ENCODE measurements at places on chromosomes 4 and X.

- DNase-seq: no peak
Observed at GRCh38 chrX:133881007-133881406, 104.4 kb downstream of the GPC3 start.

DNA sequence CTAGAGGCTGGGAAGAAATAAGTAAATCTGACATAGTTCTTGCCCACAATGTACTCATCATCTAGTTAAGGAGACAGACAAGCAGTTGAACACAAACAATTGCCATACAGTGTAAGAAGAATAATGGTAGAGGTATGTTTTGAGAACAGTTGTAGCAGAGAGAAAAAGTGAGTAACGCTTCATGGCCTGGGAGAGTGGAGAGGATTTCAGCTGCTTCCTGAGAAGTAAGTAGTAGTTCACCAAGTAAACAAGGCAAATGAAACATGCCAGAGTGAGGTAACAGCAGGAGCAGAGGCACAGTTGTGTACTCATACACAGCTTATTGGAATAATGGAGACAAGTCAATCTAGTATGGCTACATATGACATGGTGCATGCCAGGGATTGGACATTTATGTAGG lies 53.6 kb upstream of the RAP2C start:
- DNase-seq: no peak

DNA sequence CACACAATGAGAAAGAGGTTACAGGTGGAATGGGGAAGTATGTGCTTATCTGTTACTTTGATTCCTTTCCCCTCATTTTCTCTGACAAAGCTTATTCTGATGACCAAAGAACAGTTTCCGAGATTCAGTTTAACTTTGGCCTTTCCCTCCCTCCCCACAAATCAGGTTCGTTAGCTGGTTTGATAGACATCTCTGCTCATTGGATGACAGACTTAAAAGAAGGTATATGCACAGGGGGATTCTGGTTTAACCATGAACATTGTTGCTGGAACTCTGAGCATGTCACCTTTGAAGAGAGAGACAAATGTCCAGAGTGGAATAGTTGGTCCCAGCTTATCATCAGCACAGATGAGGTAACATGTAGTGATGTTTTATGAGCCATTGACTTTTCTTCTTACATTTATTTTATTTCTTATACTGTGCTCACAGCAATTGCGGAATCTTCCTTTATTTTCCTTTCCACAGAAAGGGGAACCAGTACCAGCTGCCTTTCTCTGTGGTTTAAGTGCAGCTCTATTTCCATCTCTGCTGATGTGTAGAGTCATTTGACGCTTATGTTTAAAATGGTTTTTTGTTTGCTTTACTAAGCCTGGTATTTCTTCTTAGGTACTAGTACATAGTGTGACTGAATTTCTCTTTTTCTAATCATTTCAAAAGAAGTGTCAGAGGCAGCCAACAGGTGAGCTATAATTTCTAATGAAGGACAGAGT lies 125.0 kb downstream of the AKAP4 start:
- DNase-seq: no peak

- DNase-seq: no peak
Observed at GRCh38 chr4:5200513-5200912, 149.2 kb downstream of the STK32B start.

DNA sequence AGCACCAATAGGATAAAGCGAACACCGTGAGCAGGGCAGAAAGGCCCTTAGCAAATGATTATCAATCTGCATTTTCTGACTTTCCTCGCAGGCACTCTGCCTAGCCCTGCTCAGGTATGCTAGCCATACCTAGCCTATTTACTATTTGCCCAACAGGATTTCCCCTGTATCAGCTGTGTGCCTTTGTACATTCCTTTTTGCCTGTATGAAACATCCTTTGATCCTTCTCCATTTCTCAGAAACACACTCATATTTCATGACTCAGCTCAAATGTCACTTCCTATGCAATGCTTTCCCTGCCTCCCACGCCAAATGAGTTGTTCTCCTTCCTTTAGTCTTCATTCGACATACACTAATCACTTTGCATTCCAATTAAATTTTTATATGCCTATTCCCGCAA lies 37.2 kb downstream of the PCDH7 start:
- DNase-seq: no peak

All from esophagus squamous epithelium (tissue), 5 donors.